ENCODE measurements at places on chromosomes 4 and X.

- DNase-seq: no peak
These were observed 52.8 kb downstream of the ING2 start for GRCh38 chr4:183557611-183558010.

- DNase-seq: no peak
These were observed 465.1 kb downstream of the PDHA2 start for GRCh38 chr4:96305030-96305429.

DNA sequence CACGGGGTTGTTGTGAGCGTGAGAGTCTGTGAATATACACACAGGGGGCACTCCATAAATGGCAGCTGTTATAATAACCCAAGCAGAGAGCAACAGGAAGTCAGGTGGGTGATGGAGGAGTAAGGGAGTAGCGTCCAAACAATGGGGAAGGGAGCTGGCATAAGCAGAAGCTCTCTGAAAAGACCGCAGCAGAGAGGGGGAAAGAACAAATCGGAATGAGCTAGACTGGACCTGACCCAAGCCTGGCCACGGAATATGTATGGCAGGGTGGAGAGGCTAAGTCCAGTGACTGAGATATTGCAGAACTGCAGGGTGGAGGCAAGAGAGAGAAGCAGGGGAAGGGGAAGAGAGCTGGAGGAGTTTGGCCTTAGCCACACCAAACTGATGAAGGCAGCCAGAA, 6.5 kb upstream of the GJB1 start:
- no peak for DNase-seq

DNA sequence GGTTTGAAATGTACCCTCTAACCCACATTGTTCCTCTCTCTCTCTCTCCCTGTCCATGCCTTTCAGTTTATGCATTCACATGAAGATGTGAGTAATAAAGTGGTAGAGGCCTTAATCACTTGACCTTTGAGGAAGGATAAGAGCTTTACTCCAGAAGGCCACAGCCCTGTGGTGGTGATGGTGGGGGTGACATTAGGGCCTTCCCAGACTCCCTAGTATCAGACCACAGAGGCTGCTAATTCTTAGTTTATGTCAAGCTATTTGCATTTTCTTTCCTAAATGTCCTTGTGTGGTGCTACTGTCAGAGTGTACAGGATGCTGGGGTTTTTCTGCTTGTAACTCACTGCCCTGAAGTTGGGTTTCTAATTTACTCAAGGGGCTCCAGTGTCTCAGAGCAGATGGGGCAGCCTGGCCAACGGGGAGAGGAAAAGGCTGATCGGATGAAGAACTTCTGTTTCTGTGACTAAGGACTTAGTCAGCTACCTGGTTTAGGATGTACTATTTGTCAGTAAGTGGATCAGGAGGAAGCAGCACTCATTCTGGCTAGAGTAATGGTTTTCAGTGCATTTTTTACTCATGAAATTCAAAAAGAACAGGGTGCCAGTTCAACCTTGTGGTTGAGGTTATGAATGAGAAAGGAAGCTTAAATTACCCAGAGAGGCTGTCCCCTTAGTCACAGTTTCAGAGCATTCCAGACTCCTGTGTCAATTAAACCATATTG, 509.6 kb upstream of the DIPK2B start:
- no peak for DNase-seq

- no peak for DNase-seq
These were observed 223.6 kb downstream of the PCDH10 start for GRCh38 chr4:133372699-133373098.

DNA sequence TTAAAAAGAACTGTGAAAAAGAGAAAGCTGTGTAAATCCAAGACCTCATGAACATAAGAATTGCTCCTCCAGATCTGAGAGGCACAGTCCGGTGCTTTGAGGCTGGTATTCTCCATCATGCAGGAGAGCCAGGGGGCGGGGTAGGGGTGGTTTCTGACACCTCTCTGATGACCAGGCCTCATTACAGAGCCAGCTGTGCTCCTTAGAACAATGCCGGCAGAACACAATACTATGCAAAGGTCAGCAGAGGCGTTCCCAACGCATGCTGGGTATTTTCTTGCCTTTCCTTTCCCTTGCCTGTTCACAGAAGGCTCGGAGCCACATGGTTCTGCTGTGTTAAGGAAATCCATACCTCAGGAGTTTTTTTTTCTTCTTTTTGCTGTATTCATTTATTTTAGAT, 91.2 kb upstream of the SOD3 start:
- DNase-seq: no peak

DNA sequence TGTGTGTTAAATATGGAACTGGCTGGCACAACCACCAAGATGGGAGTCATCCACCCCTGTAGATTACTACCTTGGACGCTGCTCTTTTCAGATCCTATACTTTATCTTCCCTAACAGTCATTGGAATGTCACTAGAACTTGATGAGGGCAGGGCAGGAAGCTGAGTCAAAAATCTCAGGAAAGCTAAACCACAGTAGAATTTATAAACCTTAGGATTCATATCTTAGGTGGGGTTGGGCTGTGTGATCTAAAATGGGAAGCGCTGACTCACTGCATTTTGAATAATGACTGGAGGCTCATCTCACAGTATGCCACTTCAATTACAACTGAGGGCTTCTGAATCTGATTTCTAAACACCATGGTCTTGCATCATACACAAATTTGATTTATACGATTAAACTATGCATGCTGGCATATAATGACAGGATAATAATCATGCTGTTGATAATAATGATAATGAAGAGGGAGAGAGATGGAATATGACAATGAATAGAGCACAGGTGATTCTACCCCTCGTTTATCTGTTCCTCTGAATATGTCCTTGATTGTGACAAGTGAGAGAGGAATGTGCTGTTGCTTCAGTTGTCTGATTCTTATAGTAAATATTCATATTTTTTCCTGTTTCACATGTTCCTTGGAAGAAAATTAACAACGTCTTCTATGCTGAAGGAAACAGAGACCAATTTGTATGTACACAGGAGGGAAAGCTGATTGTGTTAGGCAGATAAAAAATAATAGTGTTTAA, 270.3 kb upstream of the HS3ST1 start:
- DNase-seq: no peak

- no peak for DNase-seq
These were observed 126.9 kb downstream of the CPZ start for GRCh38 chr4:8719421-8719820.

- no peak for DNase-seq
These were observed 12.0 kb upstream of the CD38 start for GRCh38 chr4:15765910-15766697.

GRCh38 chr4:120088507-120088906, 21.9 kb upstream of the MAD2L1 start:
- DNase-seq: no peak

DNA sequence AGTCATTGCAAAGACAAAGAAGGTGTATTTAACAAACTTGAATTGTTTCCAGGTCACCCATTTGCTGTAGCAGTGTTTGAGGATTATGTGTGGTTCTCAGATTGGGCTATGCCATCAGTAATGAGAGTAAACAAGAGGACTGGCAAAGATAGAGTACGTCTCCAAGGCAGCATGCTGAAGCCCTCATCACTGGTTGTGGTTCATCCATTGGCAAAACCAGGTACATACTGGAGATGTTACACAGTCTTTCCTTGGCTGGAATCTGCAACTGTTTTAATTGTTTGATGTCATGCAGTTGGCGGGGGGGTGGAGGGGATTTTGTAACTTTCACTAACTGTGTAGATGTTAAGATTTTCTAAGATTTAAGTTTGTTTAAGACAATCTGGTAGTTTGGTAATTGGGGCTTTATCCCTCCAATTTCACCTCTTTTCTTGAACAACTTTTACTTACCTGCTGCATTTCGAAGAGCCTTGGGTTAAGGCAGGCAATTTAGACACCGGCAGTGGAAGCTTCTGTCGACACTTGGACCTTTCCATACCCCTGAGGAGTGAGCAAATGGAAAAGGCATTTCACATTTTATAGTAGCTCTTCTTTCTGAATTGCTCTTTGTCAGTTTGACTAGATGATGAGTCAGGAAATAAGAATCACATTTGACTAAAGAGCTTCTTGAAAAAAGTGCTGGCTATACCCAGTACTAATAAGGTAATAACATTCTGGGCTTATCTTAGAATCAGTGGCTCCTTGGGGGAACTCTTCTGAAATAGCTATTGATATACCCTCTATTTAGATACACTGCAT, 67.4 kb downstream of the EGF start:
- no peak for DNase-seq

DNA sequence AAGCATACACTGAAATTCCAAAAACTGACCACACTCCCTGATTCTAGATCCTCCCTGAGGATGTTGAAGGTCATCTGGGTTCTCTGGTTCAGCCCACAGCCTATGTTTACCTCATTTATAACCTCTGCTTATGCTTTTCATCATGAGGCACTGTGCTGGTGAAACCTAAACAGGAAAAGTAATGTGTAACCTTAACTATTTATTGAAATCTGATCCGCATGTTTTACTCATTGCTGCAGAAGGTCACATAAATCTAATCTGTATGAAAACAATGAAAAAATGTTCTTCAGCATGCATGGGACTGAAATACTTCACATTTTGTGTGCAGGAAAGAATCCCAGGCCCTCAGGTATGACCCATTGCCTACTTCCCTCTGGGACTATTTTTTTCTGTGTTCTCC, 30.3 kb downstream of the UCHL1 start:
- no peak for DNase-seq

GRCh38 chrX:44071070-44071645, 98.0 kb upstream of the NDP start:
- no peak for DNase-seq

DNA sequence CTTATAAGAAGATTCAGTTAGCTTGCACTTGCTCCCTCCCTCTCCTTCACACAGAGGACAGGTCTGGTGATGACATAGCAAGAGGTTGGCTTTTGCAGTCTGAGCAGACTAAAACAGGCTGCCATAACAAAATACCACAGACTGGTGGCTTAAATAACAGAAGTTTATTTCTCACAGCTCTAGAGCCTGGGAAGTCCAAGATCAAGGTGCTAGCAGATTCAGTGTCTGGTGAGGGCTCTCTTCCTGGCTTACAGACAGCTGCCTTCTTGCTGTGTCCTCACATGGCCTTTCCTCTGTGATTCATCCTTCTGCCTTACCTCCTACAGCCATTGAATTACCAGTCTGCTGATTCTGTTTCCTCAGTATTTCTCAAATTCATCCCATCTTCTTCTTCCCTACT, 13.1 kb downstream of the RP2 start:
- no peak for DNase-seq

- DNase-seq: no peak
These were observed 1.2 kb upstream of the PRPS2 start for GRCh38 chrX:12789976-12790375.

GRCh38 chrX:123626962-123627361, 105.9 kb downstream of the THOC2 start:
- DNase-seq: no peak

DNA sequence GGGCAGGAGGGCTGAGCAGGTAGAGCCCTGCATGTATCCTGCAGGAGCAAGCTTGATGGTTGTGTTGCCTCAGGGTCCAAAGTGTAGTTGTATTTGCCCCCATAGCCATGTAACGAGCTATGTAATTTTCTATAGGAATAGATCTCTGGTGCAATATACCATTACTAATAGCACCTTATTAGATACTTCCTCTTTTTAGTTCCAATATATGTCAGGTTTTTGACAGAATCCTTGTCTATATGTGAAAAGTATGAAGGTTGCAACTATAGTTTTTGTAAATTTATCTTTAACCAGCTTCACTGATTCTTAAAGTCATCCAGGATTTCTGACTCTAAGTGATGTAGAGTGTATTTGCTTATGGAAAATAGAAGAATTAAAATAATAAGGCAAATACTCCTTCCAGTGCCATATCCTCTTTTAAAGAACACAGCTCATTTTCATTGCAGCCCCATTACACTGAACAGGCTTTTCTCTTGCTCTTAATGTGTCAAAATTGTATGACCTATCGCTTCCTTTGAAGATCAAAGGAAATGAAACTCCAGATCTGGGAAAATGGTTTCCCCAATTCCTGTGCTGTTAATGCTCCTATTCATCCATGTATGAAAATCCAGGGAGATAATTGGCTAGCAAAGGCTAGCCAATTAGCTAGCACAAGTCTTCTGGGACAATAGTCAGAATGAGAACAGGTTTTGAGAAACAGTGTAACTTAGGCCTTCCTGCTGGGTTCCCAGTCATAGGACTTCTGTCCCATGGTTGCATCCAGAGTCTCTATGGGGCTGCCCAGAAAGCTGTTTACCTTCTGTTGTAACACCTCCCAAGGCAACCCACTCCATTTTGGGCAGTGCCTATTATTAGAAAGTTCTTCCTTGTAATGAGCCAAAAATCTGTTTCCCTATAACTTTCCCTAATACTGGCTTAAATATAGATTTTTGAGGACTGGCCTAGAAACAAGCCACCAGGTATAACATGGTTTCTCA, 90.6 kb downstream of the TSPAN7 start:
- DNase-seq: no peak

- no peak for DNase-seq
These were observed 39.7 kb downstream of the NUDT9 start for GRCh38 chr4:87462102-87462501.

DNA sequence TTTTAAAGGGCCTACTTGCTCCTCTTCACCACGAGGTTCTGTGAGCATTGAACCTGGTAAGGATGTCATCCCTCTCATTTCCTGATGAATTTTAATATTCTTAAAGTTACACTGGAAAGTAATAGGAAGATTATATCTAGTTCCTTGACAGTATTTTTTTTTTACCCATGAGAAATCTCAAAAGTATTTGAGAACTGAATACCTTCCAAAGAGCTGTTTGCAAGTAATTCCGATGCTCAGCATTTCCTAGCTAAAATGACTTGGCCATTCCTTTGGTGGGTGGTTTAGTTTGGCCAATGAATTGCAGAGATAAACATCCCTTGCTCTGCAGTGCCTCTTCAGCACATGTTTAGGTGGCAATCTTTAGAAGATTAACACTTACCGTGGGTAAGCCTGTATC, 110.2 kb upstream of the WDR1 start:
- no peak for DNase-seq

Data from stimulated activated CD8-positive, alpha-beta memory T cell treated with anti-CD3 and anti-CD28 coated beads, Interleukin-4, amount 100 ng/mL, for 4 hours (primary cell).